ENCODE measurements at places on chromosomes 7 and 10.

GRCh38 chr7:43669286-43670081 lies 59.8 kb downstream of the COA1 start:
- peak; percentile 80 for DNase-seq

- no peak for DNase-seq
These were observed 308.3 kb upstream of the SHH start for GRCh38 chr7:156120552-156120951.

- no peak for DNase-seq
These were observed 25.5 kb downstream of the TMEM248 start for GRCh38 chr7:66946545-66946944.

DNA sequence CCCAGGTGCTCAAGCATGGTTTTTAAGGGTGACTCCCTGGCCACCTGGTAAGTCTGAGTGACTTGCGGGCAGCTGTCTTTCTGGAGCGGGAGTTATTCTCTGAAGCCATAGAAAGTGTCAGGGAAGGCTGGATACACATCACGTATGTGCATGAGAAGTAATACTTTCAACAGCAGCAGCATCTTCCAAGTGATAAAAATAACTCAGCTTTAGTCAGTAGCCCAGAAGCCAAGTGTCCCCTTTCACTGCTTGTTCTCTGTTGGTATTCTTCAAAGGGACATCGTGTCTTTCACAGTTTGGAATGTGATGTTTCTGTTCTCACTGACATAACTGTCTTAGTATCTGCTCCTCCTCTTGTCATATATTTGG lies 97.6 kb downstream of the KIAA1217 start:
- no peak for DNase-seq

DNA sequence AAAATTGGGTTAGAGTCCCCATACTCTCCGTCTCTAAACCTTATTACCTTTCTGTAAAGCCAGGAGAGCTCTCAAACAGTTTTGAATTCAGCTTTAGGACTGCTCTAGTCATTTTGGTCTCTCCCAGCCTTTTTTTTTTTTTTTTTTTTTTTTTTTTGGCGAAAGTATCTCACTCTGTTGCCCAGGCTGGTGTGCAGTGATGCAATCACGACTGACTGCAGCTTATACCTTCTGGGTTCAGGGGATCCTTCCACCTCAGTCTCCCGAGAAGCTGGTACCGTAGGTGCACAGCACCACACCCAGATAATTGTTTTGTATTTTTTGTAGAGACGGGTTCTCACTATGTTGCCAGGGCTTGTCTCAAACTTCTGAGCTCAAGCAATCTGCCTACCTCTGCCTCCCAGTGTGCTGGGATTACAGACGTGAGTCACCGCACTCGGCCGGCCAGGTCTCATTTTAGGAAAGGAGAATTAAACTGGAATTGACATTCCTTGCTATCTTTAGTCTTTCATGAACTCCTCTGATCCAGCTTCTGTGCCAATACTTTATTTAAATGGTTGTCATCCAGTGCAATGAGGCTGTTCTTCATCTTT lies 31.4 kb upstream of the RSU1 start:
- no peak for DNase-seq

- no peak for DNase-seq
These were observed 42.9 kb upstream of the TCERG1L start for GRCh38 chr10:131354380-131354779.

DNA sequence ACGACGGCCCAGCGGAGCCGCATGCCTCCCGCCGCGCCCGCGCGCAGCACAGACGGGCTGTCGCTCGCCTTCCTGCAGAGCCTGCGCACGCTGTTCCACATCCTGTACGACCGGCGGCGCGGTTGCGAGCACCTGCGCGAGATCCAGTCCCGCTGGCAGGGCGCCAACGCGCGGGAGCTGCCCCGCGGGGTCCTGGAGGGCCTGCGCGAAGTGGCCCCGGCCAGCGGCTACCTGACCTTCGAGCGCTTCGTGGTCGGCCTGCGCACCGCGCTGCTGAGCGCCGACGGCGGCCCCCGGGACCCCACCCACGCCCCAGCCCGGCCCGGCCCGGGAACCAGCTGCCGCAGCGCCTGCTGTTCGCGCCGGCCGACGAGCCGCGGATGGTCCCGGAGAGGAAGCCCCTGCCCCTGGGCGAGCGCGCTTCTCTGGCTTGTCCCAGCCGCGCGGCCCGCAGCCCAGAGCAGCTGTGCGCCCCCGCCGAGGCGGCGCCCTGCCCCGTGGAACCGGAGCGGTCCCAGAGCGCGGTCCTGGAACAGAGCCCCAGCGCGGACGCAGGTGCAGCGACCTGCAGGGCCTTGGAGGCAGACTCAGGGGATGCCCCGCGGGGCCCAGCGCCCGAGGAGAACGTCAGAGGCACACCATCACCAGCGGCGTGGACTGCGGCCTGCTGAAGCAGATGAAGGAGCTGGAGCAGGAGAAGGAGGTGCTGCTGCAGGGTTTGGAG lies 25.3 kb upstream of the ZNF716 start:
- DNase-seq = no peak

- DNase-seq = peak; percentile 79
These were observed 13.1 kb upstream of the ARPC1A start for GRCh38 chr7:99312316-99313203.

- no peak for DNase-seq
These were observed 221.0 kb upstream of the KLF14 start for GRCh38 chr7:130954918-130955564.

DNA sequence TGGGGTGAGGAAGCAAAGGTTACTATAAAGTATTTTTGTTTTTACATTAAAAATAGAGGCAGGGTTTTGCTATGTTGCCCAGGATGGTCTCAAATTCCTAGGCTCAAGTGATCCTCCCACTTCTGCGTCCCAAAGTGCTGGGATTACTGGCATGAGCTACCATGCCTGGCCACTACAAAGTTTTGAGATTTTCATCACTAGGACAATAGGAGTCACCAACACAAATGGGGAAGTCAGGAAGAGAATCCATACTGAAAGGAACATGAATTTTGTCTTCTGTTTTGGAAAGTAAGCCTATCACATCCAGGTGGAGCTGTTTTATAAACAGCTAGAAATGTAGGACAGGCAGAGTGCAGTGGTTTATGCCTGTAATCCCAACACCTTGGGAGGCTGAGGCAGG lies 20.0 kb upstream of the CAPZA2 start:
- DNase-seq = no peak

DNA sequence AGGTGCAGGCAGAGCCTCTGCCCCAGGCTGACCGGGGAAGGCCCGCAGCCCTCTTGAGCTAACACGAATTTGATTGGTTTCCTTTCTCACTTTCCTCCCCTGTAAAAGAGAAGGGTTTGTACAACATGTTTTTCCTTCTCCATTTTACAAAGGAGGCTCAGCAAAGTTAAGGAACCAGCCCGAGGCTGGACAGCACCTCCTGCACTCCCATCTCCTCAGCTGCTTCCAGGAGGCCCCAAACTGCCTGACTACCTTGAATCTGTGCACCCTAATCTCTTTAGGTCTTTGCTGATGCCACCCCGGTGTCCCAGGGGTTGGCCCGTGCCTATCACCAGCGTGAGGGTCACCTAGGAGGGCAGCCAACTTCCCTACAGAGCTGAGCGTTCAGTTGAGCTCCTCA lies 4.2 kb downstream of the ALKBH4 start:
- no peak for DNase-seq

DNA sequence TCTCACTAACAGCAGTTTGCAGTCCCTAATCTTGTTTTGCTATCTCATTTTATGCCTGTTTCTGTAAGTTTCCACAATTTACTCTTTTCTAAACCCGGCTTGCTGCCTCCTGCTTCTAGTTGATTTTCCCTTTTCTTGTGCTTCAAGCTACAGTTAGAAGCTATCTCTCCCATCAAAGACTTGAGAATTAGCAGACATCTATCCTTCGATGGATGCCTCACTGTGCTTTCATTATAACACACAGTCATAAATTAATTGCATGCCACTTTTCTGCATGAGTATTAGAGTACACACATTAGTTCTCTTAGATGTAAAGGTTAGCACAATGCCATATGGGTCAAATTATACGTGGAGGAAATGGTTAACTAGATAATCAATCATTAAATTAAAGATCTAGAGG lies 48.7 kb downstream of the SEMA3A start:
- no peak for DNase-seq

GRCh38 chr7:1131471-1132265 lies 28.3 kb downstream of the ZFAND2A start:
- no peak for DNase-seq

DNA sequence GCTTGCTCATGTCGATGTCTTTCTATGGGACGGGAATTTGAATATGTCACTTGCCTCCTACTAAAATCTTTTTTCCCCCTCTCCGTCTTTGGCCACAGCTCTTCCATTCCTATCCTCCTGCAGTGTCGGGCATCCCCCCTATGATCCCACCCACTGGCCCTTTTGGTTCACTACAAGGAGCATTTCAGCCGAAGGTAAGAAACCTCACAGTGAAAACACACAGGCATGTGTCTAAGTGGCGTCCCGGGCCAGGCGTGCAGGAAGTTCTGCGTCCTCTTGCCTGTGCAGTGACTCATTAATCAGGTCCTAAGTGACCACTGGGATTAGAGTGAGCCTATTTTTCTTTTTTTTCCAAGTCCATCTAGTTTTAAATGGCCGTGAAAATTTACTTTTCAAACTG lies 360.5 kb upstream of the GALNT17 start:
- DNase-seq = no peak
